ENCODE measurements at places on chromosomes 16 and 17.

GRCh38 chr16:69111876-69112230 lies 6.4 kb downstream of the HAS3 start:
- no peak for DNase-seq

DNA sequence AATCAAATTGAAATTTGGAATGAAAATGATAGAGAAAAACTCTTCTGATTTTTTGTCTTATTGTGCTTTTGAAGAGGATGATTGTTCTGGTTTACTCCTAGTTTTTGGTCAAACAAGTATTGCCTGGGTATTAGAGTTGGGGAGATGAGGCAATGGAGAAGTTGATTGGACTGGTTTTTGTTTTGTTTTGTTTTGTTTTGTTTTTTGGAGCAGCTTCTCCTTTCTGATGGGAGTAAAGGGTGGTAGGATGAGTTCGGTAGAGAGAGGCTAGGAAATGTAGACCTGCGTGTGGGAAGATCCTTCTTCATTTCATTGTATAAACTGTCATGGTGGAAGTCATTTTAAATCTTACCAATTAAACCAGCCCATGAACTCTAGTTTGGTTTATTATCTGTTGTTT lies 17.7 kb downstream of the ATP6V0A1 start:
- no peak for DNase-seq

GRCh38 chr16:28902909-28903308 lies 22.1 kb downstream of the RABEP2 start:
- DNase-seq: no peak

GRCh38 chr16:67954421-67955196 lies 10.7 kb upstream of the LCAT start:
- DNase-seq: no peak

DNA sequence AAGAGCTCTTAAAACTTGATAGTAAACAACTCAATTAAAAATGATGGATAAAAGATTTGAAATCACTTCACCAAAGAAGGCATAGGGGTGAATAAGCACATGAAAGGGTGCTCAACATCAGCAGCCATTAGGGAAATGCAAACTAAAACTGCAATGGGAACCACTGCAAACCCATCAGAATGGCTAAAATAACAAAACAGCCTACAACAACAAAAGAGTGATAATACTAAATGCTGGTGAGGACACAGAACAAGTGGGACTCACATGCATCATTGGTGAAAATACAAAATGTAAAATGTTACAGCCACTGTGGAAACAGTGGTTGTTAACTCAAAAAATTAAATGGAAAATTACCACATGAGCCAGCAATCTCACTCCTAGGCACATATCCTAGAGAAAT lies 121.5 kb downstream of the CDK5R1 start:
- DNase-seq: no peak

DNA sequence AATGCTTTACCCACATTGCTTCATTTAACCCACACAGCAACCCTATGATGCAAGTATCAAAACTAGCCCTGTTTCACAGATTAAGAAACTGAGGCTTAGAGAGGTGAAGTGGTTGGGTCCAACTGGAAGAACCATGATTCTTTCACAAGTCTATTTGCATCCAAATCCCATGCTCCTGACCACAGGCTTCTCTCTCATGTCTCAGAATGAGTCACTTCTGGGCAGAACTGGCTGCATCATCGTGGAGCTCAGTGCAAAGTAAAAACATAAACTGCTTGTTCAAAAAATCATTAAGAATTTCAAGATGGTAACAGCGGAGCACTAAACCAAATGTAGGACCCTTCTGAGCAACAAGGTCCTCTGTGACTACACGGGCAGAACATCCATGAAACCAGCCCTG lies 20.2 kb upstream of the CES1 start:
- DNase-seq: peak; percentile 1

DNA sequence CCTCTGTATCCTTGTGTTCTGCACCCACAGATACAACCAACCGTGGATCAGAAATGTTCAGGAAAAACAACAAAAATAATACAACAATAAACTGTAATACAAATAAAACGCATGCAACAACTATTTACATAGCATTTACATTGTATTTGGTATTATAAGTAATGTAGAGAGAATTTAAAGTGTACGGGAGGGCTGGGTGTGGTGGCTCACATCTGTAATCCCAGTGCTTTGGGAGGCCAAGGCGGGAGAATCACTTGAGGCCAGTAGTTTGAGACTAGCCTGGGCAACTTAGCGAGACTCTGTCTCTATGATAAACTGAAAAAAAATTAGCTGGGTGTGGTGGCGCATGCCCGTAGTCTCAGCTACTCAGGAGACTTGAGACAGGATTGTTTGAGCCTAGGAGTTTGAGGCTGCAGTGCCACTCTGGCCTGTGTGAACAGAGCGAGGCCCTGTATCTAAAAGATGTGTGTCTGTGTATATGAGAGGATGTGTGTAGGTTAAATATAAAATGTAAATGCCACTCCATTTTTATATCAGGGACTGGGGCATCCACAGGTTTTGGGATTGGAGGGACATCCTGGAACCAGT lies 13.3 kb downstream of the SEC14L1 start:
- DNase-seq: no peak

DNA sequence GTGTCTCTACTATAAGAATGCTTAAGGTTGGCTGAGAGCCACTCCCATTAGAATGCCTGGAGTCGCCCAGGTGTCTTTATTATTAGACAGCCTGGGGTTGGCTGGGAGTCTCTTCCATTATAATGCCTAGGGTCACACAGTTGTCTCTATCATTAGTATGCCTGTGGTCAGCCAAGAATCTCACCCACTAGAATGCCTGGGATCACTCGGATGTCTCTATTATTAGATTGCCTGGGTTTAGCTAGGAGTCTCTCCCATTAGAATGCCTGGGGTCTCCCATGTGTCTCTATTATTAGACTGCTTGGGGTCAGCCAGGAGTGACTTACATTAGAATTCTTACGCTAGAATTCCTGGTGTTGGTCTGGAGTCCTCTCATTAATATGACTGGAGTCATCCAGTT lies 2255.3 kb downstream of the TP53TG3F start:
- no peak for DNase-seq

DNA sequence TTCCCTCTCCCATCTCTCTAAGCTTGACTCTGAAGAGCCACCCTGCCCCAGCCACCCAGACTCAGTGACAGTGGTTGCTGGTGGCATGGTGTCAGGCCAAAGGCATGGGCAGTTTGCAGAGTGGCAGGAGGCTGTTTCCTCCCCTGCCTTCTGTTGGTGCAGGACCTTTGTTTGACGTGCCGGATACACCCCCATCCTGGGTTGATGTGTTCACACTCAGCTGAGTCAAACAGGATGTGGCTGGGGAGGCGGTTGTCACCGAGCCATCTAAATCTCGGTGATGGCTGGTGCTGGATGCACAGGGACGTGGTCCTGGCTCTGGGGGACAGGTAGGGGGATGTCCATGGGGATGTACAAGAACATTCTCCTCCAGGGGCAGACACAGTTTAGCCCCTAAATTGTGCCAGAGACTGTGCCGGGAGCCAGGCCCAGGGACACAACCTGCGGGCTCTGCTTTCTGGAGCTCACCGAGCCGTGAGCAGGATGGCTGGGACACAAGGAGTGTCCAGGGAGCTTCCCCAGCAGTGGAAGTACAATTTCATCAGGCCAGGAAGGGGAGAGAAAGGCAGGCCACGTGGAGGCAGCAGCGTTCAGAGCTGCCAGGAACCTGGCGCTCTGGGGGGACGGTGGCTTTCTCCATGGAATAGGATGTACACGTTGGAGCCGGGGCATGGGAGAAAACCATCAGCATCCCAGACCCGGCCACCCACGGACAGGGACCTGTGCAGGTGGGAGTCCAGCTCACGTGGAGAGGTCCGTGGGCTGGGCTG lies 264.2 kb downstream of the SEC14L1 start:
- peak; percentile 60 for DNase-seq

DNA sequence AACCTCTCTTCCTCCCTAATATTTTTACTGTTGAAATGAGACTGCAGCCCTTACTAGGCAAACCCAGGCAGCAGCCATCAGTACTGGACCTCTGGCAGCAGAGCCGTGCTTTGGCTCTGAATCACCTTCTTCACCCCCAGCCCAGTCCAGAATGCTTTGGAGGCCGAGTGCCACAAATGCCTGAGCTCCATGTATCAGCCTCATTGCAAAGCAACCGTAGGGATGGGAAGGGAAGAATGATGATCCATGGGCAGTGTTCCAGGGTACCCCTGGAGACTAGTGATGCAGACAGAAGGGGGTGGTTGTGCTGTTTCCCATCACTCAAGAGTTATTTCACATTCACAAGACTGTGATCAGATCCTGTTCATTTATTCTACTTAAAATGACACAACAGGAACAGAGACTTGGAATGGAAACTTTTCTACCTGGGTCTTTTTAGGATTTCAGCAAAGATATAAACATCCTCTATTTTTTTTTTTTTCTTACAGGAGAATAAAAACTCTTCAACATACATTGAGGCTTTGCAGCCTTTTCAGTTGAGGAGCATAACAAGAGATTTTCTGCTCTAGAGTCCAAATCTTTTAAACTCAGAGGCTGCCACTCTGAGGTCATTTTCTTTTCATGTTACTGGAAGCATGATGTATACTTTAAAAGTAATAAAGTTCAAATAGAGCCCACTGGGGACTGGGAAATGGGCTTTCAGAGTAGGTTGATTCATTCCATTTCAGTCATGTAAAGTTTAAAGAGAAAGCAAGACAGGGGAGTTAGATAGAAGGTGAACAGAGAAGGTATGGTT lies 138.3 kb downstream of the KCNJ2 start:
- no peak for DNase-seq

GRCh38 chr17:4551141-4551540 lies 4.0 kb downstream of the MYBBP1A start:
- no peak for DNase-seq

DNA sequence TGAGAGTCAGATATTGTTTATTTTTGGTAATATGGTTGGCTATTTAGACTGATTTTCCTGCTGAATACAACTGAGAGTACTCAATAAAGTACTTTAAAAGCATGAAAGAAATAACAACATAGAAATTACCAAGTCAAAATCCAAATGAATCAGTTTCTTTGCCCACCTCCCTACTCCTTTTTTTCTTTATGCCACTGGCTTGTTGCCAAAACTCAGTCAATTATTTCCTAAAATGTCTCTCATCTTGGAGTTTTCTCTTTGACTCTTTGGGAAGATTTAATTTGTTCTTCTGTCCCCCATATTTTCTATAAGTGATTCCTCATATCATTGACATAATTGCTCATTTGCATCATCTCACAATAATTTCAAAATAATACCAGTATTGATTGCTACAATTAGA lies 2.6 kb upstream of the OMG start:
- DNase-seq: no peak

DNA sequence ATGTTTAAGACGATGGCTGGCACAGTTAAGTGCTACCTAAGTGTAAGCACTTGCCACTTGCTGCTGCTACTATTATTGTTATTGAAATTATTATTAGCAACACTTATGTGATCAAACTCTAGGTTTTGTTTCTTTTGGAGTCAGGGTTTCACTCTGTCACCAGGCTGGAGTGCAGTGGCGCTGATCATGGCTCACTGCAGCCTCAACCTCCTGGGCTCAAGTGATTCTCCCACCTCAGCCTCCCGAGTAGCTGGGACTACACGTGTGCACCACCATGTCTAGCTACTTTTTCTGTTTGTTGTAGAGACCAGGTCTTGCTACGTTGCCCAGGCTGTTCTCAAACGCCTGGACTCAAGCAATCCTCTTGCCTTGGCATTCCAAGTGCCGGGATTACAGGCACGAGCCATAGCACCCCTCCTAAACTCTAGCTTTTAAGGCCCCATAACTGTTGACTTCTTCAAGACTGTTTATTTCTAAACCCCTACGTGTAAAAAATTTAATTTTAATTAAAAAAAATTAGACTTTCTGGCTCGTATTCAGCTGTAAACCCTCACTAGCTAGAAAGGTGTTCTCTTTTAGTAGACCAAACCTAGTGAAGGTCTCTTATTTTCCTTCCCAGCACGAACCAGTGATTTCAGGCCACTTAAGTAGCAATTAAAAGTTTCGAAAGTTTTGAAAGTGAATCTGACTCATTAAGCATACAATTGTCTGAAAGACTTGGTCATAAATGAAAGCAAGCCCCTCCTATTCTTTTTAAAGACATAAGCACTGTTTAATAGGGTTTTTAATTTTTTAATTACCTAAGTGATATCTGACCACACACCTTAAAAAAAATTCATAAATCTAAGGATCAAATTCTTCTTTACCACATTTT lies 11.7 kb upstream of the SCNN1B start:
- no peak for DNase-seq

- DNase-seq: no peak
Measured at GRCh38 chr17:79495665-79496064, 115.2 kb downstream of the RBFOX3 start.

DNA sequence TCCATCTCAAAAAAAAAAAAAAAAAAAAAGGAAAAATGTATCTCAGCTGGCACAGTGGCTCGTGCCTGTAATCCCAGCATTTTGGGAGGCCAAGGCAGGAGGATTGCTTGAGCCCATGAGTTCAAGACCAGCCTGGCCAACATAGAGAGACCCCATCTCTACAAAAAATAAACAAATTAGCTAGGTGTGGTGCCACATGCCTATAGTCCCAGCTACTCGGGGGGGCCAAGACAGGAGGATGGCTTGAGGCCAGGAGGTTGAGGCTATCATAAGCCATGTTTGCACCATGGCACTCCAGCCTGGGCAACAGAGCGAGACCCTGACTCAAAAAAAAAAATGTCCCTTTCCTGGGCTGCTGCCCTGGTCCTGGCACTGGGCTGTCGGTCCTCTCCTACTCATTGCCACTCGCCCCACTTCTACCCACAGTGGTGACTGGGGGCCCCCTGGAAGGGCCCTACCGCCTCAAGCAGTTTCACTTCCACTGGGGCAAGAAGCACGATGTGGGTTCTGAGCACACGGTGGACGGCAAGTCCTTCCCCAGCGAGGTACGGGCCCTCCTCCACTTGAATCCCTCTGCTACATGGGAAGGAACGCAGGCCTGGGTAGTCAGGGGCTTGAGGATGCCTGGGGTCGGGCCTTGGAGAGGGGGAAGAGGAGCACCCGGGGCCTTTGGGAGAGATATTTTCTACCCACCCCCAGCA lies 6.1 kb downstream of the CA7 start:
- no peak for DNase-seq

- DNase-seq: no peak
Measured at GRCh38 chr17:82320956-82321927, 3.8 kb upstream of the CD7 start.

DNA sequence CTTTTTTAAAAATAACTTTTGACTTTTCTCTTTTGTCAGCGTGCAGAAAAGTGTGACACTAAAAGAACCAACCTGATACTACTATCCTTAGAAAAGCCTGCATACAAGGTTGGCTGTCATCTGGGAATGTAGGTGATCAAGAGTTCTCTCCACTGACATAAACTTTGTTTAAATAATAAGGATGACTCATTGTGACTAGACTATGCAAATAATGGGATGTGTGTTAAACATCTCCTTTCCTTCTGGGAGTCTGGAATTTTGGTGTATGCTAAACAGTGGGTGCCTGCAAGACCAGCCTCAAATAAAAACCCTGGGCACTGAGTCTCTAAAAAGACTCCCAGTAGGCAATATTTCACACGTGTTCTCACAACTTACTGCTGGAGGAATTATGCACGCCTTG lies 373.4 kb downstream of the CNTNAP4 start:
- no peak for DNase-seq

- peak; percentile 49 for DNase-seq
Measured at GRCh38 chr16:81711657-81712319, 67.3 kb upstream of the PLCG2 start.
